ENCODE measurements at places on chromosomes 5 and 9.

GRCh38 chr5:54703565-54704255 lies 186.2 kb downstream of the SNX18 start:
- peaks cover 3% of the 10 kb centered on the region for H3K4me1 ChIP-seq
- H3K4me3 ChIP-seq: no peak overlapping the region
- no peak overlapping the region for H3K27ac ChIP-seq
- no peaks in the 10 kb centered on the region for H3K27me3 ChIP-seq
- DNase-seq: no peak
- H3K36me3 ChIP-seq: no peaks in the 10 kb centered on the region

- no peaks in the 10 kb centered on the region for H3K36me3 ChIP-seq
- DNase-seq: no peak
- H3K4me3 ChIP-seq: no peak overlapping the region
- peaks cover 17% of the 10 kb centered on the region for H3K27me3 ChIP-seq
- no peak overlapping the region for H3K27ac ChIP-seq
- H3K4me1 ChIP-seq: no peaks in the 10 kb centered on the region
Observed at GRCh38 chr5:59760785-59761348, 132.7 kb downstream of the PDE4D start.

DNA sequence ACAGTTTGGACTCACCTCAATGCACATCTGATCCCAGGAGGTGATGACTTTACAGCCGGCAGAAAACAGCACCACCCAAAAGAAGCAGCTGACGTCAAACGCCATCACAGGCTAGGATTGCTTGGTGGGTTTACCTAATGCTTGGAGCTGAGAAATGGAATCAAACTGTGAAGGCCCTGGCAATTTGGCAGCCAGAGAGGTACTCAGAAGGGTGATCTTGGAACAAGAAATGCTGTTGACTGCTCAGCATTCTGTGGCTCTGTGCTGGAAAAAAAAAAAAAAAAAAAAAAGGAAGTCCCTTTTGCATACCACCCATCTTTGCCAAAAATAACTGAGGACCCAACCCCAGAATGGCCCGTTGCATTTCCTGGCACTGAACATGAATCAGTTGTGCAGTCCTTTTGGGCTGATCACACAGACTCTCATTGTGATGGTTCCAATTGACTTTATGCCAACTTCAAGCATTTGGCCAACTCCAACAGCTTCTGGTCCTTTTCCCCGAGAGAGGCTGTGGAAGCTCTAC lies at the start of gene CD180:
Gene CD180 (minus strand): TSS at position 263 of the 523 bp plus-strand sequence. CDS start 158 bp downstream, at position 105.
- no peak for DNase-seq
- no peaks in the 10 kb centered on the region for H3K27me3 ChIP-seq
- H3K27ac ChIP-seq: peak within 1 kb of the TSS; percentile 27
- H3K4me1 ChIP-seq: peaks cover 14% of the 10 kb centered on the region

GRCh38 chr5:2631758-2632157 lies 119.7 kb downstream of the IRX2 start:
- no peak for DNase-seq
- no peak overlapping the region for H3K4me3 ChIP-seq
- H3K36me3 ChIP-seq: no peaks in the 10 kb centered on the region
- no peaks in the 10 kb centered on the region for H3K4me1 ChIP-seq
- no peaks in the 10 kb centered on the region for H3K27me3 ChIP-seq
- no peak overlapping the region for H3K27ac ChIP-seq

- H3K27ac ChIP-seq: peak overlapping the region; percentile 90
- no peaks in the 10 kb centered on the region for H3K27me3 ChIP-seq
- H3K4me3 ChIP-seq: peak overlapping the region; percentile 54
- peaks cover 43% of the 10 kb centered on the region for H3K4me1 ChIP-seq
- DNase-seq: no peak
- no peaks in the 10 kb centered on the region for H3K36me3 ChIP-seq
Observed at GRCh38 chr5:62342476-62342837, 36.5 kb downstream of the KIF2A start.

DNA sequence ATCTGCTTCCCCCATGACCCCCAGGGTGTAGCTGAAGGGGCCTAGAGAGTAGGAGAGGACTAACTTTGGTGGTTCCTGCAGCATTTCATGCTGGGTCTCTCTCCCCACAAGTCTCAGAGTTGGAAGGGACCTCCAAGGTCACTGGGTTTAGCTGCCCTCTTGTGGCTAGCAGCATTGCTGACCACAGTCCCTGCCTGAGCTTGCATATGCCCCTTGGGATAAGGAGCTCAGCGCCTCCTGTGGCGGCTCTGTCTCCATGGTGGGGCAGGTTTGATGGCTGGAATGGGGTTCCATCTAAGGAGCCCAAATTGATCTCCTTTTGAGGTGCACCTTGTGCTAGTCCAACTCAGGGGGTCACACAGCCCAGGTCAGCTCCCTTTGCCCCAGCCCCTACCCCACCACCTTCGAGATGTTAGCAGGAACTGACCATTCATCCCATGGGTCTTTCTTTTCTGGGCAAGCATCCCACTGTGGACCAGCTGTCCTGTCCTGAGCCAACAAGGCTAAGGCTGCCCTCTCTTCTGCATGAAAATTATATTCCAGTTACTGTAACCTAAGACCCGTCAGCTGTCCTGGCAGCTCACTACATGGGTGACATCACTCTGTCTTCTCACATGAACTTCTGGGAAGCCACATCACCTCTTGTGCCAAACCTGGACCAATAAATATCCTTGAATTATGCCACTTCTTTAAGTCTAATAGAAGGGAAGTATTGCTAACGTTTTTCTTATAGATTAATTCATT lies 196.2 kb downstream of the HSPA4 start:
- DNase-seq: no peak
- no peaks in the 10 kb centered on the region for H3K36me3 ChIP-seq
- H3K27ac ChIP-seq: no peak overlapping the region
- peaks cover 10% of the 10 kb centered on the region for H3K27me3 ChIP-seq

- peaks cover 13% of the 10 kb centered on the region for H3K4me1 ChIP-seq
- H3K36me3 ChIP-seq: no peaks in the 10 kb centered on the region
- DNase-seq: peak; percentile 61
- H3K27ac ChIP-seq: peak overlapping the region; percentile 37
- H3K4me3 ChIP-seq: peak overlapping the region; percentile 50
Observed at GRCh38 chr9:97386733-97387503, 25.0 kb upstream of the TDRD7 start.

- peaks cover 5% of the 10 kb centered on the region for H3K4me1 ChIP-seq
- H3K27ac ChIP-seq: no peak overlapping the region
- no peak for DNase-seq
- peaks cover 12% of the 10 kb centered on the region for H3K36me3 ChIP-seq
- H3K4me3 ChIP-seq: peak overlapping the region; percentile 25
Observed at GRCh38 chr5:78112931-78113330, 181.6 kb downstream of the AP3B1 start.

DNA sequence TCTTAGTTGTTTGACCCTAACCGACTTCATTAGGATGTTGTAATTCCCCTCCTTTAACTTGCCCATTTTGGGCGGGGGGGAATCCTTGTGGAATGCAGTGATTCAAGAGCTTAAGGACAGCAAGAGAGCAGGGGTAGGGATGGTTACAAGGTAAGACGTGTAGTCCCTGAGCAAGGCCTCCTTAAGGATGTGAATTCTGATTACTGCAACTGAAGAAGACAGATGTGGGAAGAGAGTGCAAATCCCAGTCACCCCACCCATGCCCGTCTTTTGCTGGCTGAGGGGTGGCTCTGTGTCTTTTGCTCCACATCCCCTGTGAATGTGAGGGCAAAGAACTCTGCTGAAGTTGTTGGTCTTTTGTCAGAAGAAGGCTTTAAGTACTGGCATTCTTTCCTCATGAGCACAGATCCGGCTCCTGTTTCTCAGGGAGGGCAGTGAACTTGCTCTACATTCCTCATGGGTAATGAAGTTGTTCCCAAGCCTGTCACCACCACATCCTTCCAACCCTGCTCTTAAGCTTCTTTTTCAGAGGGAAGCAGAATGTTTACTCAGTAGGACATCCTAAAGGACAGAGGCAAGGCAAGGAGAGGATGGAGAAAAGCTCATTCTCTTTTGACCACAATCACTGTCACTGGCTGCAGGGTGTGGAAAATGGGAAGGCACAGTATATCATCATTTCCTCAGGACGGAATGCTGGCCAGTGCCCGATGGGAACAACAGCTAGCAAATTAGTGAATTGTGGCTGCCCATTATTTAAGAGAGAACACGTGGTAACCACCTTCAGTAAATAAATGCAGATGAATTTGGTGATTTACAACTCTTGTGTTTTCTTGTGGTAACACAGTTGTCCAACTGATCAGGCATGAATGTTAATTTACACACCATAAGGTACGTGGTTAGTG lies 61.5 kb downstream of the RAI14 start:
- peaks cover 7% of the 10 kb centered on the region for H3K27me3 ChIP-seq
- H3K4me3 ChIP-seq: no peak overlapping the region
- DNase-seq: no peak
- peaks cover 2% of the 10 kb centered on the region for H3K36me3 ChIP-seq

- no peaks in the 10 kb centered on the region for H3K36me3 ChIP-seq
- peaks cover 41% of the 10 kb centered on the region for H3K4me1 ChIP-seq
- no peak for DNase-seq
- H3K27me3 ChIP-seq: no peaks in the 10 kb centered on the region
- H3K27ac ChIP-seq: no peak overlapping the region
Observed at GRCh38 chr5:139271201-139272027, 22.1 kb upstream of the MATR3 start.

GRCh38 chr5:176904276-176904675 lies 5.1 kb upstream of the HK3 start:
- DNase-seq: no peak
- no peaks in the 10 kb centered on the region for H3K27me3 ChIP-seq
- no peak overlapping the region for H3K4me3 ChIP-seq

GRCh38 chr9:28620011-28620410 lies 1046.7 kb upstream of the C9orf72 start:
- no peak overlapping the region for H3K4me3 ChIP-seq
- H3K27ac ChIP-seq: no peak overlapping the region
- H3K27me3 ChIP-seq: no peaks in the 10 kb centered on the region

DNA sequence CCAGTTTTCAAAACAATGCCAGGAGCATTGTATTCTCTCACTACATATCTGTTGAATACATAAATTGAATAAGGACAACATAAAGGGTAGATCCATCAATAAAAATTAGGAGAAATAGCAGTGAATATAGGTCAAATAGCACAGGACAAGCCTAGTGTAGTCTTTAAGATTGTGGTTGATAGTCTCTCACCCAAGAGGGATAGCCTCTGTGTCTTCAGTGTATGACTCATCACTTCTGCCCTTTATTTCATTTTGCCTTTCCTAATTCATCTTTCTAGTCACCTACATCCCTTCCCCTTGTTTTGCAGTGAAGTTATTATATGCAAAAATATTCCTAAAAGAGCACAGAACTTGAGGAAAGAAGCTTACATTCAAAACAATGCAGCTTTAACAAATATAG lies 335.0 kb upstream of the TUSC1 start:
- DNase-seq: no peak
- no peak overlapping the region for H3K4me3 ChIP-seq
- no peaks in the 10 kb centered on the region for H3K36me3 ChIP-seq
- no peaks in the 10 kb centered on the region for H3K4me1 ChIP-seq
- no peak overlapping the region for H3K27ac ChIP-seq
